Germinal center (tissue), 1 donor: ENCODE measurements at places on chromosomes 3 and 15.
A peak's percentile ranks its signal among the peaks of the same experiment; 100 is the strongest.

DNA sequence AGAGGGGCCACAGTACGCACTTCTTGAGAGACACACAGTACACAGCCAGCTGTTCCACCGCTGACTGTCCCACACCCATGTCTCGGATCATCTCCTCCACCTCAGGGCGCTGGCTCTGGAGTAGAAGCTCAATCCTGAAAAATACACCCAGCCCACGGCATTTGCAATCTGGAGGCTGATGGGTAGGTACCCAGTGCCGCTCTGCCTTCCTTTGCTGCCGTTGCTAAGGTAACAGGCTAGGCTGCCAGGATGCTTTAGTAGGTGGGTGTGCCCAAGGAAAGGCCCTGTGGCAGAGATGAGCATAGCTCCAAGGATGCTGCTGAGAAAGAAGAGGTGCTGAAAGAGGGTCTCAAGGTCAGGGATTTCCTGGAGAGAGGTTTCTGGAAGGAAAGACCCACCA is 14.6 kb downstream of the TRAIP start:
- DNase-seq, result no peak

DNA sequence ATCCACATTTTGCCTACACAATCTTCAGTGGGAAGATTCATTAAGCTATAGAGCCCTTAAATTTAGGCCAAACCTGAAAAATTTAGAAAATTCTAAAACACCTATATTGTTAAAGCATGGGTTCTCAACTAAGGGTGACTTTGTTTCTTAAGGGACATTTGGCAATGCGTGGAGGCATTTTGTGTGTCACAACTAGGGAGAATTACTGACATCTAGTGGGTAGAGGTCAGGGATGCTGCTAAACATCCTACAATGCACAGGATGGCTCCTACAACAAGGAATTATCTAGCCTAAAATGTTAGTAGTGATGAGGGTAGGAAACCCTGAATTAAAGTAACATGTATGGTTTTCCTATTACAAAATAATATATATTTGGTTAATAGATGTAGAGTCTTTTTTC is 55.8 kb downstream of the TBC1D5 start:
- no peak for DNase-seq

- DNase-seq, result no peak
These were observed 30.1 kb upstream of the SPTSSB start for GRCh38 chr3:161401389-161401788.

DNA sequence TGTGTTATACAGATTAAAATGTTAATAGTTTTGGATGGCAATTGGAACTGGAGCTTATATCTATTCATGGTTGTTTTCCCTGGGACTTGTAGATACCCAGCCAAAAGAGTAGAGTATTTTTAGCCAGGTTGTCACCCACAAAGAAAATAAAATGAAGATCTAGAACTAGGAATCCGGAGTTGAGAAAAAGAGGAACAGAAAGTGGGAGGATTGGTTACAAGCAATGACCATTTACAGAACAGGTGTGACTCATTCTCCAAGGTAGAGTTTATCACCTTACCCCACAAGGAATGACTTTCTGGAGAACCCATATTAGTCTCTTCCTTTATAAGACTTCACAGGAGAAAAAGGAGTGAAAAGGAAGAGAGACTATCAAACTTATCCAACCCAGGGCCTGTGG is 99.8 kb downstream of the TMEM108 start:
- no peak for DNase-seq

DNA sequence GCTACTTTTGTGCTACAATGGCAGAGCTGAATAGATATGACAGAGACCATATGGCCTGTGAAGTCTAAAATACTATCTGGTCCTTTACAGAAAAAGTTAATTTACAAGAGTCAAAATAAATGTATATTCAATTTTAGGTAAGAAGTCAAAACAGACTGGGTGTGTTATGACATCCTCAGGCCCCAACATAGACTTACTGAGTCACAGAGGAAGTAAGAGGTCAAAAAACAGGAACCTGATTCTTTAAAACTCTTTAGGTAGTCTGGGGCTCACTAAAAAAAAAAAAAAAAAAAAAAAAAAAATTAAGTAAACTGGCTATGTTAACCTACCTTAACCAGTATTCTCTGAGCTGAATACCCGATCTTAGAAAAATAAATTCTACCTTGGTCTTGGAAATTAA is 13.1 kb downstream of the DNAAF4 start:
- DNase-seq, result peak; percentile 24

DNA sequence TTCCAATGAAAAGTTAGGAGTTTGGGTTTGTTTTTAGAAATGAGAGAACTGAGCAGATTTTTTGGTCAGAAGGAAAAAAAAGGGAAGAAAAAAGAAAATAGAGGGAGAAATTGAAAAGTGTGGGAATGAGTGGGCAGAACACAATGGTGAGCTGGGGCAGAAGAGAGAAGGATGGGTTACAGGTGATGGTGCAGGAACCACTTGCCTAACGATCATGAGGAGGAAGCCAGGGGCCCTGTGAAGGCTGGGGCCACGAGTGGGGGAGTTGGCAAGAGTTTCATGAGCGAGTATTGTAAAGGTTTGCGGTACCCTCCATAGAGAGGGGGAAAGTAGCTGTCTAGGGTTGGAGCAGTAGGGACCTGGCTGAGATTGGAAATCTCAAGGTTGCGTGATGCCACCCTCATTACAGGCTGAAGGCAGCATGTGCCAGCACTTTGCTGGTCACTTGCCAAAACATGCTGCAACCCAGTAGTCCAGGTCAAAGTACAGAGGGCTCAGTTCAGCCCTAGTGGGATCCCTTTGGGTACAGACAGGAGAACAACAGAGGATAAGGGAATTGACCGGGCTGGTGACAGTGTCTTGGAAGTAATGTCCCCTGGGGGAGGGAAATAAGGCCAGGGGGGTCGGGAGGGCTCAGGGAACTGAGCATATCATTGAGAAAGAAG is 6.6 kb downstream of the IVD start:
- DNase-seq, result no peak

- no peak for DNase-seq
These were observed 657.2 kb downstream of the FHIT start for GRCh38 chr3:60594025-60594424.

GRCh38 chr15:58297639-58298038 is 134.2 kb upstream of the LIPC start:
- no peak for DNase-seq

- DNase-seq, result no peak
These were observed 22.5 kb downstream of the NRROS start for GRCh38 chr3:196662033-196662432.

GRCh38 chr3:117887901-117888300 is 1146.7 kb downstream of the IGSF11 start:
- no peak for DNase-seq

DNA sequence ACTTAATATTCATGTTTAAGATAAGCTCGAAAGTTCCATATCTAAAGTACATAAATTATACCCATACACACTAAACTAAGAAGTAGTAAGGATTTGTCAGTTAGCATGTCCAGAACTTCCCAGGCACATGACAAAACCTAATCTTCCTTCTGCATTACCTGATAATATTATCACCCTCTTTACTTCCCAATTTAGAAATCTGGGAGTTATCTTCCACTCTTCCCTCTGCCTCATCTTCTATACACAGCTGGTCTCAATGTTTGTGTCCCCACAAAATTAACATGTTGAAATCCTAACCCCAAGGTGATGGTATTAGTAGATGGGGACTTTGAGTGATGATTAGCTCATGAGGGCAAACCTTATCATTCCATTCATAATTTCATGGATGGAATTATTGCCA is 15.3 kb downstream of the GABPB1 start:
- DNase-seq, result no peak

- no peak for DNase-seq
These were observed 85.3 kb upstream of the LIMD1 start for GRCh38 chr3:45509038-45509767.

- DNase-seq, result no peak
These were observed 104.3 kb downstream of the OXNAD1 start for GRCh38 chr3:16369276-16369675.

- DNase-seq, result no peak
These were observed 51.4 kb upstream of the EIF1B start for GRCh38 chr3:40258064-40258463.

DNA sequence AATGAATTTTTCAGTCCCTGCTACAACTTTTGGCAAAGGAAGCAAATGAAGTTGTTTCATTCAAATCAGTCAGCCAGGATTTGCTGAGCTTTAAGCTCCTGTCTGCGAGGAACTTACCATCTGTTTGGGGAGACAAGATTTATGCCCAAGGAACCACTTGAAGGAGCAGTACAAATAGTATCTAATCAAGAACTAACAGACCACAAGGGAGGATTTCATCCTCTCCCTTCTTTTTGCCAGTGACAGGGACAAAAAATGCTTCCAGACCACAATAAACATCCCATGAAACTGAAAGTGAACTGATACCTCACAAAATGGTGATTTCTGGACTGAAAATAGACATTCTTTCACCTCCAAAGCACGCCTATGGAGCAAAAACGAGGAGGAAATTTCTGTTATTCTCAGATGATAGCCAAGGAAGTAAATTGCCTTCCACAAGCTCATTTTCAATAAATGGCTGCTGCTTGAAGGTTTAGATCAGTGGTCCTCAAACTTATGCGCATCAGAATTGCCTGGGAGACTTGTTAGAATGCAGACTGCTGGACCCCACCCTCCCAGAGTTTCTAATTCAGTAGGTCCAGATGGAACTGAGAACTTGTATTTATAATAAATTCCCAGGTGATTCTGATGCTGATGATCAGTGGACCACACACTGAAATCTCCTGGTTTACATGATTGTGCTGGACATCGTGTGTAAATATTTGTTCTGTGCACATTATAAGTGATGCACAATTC is 202.4 kb upstream of the GADL1 start:
- DNase-seq, result no peak

DNA sequence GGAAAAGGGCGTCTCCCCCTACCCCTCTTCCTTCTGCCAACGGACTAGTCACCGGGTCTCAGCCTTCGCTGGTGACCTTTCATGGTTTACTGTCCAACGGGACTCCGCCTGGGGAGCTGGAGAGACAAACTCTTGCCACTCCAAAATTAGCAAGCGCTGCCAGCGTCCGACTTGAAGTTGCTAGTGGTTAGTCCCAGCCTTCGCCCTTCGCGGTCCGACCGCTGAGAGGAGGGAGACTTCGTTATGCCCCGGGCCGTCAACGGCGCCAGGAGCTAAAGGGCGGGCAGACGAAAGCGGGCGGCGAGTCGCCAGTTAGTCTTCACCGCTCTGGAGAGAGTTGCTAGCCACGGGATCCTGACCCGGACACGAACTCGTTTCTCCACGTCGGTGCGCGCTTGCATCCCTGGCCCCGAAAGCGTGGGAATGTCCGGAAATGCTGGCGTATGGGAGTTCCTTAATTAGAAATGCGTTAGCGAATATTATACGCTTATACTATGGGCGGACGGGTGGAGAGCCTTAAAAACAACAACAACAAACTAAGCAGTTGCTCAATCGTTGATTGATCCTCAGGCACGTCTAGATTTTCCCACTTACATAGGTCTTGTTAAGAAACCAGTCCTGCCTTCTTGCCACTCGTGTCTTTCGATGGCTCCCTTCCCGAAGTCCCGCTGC is 716 bp downstream of the SMC4 start:
- DNase-seq, result peak; percentile 15

- no peak for DNase-seq
These were observed 20.0 kb upstream of the C3orf22 start for GRCh38 chr3:126578702-126579101.

DNA sequence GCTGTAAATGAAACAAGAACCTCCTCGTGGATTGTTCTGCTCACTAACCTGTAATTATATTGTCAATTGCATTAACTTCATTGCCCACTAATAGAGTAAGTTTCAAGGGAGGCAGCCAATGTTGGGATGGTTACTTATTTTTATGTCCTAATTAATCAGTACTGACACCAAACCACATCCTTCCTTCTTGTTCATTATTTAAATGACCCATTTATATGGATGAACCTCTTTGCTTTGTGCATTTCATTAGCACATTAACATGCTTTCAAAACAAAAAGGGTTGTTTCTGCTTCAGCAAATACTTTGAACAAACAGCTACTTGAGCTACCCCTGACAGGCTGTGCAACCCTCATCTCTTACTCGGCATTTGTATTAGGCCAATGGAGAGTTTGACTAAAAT is 374.2 kb downstream of the MECOM start:
- no peak for DNase-seq

- no peak for DNase-seq
These were observed 277.3 kb downstream of the UACA start for GRCh38 chr15:70486012-70486411.

DNA sequence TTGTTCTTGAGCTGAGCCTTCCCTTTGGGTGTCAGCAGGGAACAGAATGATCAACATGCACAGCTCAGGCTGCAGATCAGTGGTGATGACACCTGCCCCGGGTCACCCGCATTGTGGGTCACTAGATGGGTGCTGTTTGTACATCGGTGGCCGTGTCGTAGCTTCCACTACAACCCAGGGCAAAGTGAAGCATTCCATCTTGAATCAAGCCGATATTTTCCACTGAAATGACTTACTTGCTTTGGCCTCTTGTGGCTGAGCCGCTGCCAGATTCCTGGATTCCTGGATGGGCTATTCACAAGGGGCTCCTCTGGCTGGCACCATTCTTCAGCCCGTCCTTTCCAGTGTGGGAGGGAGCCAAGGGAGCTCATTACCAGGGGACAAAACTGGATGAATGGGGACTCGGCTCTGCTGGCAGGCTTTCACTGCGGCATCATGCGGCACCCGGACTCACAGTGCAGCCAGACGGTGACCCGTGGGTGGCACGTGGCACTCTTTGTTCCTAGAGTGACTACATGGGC is 65.6 kb downstream of the SLCO3A1 start:
- DNase-seq, result no peak

GRCh38 chr3:135756106-135756668 is 209.3 kb upstream of the PPP2R3A start:
- no peak for DNase-seq
